SW 1271 (cell line): ENCODE measurements at places on chromosomes 1 and 21.

DNA sequence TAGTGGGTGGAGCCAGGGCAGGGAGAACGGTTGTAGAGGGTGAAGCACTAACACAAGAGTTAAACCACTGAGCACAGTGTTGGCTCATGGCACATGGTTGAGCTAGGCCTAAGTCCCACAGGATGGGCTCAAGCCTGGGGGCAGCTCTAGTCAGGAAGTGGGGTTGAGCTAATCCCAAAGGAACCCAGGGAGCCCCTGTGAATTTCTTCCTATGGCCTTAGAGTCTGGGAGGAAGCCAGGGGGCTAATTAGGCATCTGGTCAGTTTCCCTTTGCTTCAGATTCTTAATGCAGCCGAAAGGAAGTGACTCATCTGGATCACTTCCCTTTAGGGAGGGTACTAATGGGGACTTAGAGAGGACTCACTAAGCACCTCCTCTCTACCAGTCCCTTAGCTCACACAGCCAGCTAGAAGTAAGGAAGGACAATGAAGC, 10.1 kb downstream of the CFAP45 start:
- DNase-seq: peak; percentile 67

DNA sequence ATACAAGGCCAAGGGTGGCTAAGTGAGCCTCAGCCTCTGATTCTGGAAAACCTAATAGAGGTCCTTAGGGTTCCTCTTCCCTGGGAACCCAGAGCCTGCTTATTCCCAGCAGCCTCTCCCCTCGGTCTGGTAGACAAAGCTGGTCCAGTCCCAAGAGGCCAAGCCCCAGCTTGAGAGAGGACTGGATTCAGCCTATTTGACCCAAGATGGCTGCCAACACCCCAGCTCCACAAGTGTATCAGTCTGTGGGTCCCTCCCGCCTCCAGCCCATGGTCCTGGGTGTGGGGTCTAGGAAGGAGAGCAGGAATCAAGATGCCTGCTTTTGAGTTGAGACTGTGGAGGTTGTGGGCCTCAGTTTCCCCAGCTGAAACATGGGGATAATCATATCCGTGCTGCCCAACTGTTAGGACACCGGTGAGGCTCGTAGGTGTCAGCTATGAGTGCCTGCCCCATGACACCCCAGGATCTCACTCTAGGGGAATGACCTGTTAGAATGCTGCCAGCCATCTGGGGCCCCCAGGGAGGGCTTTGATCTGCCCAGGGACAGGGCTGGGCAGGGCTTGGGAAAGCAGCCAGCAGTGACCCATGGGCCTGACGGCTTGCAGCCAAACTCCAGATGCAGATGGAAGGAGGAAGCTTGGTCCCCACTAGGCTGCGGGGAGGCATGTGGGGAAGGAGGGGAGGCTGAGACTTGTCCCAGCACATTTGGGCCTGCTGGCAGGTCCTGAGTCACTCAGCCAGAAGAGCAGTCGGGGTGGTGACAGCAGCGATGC, 45.4 kb downstream of the NUAK2 start:
- no peak for DNase-seq

GRCh38 chr1:223811634-223812101, 34.1 kb downstream of the TP53BP2 start:
- no peak for DNase-seq

DNA sequence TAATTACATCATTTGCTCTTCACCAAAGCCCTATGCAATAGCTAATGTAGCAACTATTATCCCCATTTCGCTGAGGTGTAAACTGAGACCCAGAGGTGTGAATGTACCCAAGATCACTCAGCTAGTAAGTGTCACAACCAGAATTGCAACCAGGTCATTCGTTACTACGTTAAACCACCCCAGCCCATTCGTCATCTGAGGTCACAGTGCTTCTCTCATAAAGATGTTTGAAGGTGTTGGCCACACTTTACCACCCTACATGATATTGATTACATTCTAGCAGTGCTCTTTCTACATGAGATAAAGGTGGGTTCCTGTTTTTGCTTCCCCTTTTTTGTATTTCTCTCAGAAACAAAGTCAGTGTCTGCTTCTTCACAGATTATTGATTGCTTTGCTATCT, 195.3 kb downstream of the ZBTB18 start:
- no peak for DNase-seq

- peak; percentile 70 for DNase-seq
Observed at GRCh38 chr1:63731117-63732043, 42.4 kb upstream of the ROR1 start.

DNA sequence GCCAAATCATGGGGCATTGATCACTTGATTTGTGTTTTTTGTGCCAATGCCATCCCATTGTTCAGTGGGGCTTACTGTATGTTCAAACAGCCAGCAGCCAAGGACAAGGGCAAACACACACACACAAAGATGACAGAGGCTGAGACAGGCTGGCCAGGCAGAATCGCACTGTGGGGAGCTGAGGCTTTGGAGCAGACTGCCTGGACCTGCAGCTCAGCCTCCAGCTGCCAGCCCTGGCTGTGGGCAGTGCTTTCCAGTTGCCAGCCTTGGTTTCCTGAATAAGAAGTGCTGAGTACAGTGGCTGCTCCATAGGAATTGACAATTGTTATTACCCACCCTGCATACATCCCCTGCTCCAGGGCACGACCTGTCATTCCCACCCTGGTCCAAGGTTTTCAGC, 16.9 kb upstream of the PCP4 start:
- DNase-seq: no peak

GRCh38 chr21:38716942-38717341, 88.8 kb upstream of the ETS2 start:
- DNase-seq: no peak

- no peak for DNase-seq
Observed at GRCh38 chr1:117656202-117656641, 50.4 kb downstream of the TENT5C start.

DNA sequence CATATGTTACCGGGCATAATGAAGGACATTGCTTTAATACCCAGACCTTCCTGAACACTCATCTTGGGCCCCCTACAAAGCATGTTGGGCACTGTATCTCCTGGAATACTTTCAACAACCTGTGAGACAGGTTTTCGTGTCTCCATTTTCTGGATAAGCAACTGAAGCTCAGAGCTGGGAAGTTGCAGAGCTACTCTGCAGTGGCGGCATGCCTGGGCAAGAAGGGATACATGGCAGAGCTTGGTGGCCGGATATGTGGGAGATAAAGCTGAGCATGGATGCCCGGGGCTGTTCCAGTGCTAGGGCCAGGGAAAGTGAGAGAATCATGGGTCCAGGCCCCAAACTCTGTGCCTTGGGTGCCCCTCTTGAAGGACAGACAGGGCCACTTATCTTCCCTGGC, 71.6 kb upstream of the KCND3 start:
- DNase-seq: no peak

DNA sequence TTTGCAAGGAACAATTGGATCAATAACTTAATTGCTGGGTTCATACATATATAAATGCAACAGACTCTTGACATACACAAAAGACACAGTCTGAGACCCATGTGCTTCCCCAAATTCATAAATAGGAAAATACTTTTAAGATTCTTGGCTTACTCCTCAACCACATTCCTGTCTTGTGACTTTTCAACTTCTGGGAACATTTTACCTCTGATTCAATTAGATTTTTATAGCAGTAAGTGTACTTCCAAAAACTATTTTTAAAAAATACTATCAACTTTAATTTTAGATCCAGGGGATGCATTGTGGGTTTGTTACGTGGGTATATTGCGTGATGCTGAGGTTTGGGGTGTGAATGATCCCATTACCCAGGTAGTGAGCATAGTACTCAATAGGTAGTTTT, 406.7 kb downstream of the RPS6KC1 start:
- no peak for DNase-seq

- DNase-seq: no peak
Observed at GRCh38 chr1:227749225-227749624, 14.0 kb downstream of the SNAP47 start.

DNA sequence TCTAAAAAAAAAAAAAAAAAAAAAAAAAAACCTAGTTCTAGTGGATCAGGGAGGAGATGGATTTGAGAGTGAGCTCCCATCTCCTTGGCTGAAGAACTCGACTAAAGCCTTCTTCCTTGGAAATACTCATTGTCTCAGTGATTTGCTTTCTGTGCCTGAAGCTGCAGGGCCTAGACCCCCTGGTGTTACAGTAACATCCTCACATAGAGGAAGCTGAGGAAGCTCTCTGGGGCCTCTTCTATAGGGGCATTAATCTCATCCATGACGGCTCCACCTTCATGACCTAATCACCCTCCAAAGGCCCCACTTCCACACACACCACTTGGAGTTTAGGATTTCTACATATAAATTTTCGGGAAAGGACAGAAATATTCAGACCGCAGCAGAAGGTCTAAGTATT, 95.9 kb upstream of the ETS2 start:
- no peak for DNase-seq

DNA sequence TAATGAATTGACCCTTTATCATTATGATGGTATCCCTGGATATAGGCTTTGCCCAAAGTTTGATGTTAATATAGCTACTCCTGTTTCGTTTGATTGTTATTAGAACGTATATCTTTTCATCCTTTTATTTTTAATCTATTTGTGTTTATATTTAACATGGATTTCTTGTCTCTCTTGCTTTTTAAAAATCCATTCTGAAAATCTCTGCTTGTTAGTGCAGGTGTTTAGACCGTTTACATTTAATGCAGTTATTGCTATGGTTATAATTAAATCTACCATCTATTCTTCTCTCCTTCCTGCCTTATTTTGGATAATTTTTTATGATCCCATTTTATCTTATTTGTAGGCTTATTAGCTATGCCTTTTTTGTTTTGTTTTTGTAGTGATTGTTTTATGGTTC, 12.4 kb downstream of the TSNAX start:
- DNase-seq: no peak

GRCh38 chr1:94395748-94396309, 22.4 kb upstream of the ABCD3 start:
- no peak for DNase-seq

DNA sequence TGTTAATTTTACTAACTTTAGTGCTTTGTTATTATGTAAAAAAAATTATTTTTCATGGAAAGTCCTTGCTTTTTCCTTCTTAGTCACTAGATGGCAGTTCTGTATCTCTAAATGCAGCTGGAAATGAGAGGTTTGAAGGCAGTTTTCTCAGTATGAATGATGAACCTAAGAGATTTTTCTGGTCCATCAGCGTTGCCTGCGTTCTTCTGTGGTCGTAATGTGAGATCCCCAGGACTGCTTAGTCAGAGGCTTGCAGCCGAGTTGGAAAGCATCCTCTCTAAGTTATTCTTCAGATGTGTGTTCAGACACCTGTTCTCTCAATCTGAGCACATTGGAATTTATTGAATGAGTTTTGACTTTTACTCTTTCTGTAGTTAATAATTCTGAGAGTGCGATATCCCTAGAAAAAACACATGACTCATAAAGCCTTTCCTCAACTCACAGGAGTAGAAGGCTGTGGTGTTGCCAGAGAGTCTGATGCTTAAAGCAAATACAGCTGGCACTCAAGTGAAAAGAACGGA, 99.3 kb downstream of the FMN2 start:
- DNase-seq: no peak

DNA sequence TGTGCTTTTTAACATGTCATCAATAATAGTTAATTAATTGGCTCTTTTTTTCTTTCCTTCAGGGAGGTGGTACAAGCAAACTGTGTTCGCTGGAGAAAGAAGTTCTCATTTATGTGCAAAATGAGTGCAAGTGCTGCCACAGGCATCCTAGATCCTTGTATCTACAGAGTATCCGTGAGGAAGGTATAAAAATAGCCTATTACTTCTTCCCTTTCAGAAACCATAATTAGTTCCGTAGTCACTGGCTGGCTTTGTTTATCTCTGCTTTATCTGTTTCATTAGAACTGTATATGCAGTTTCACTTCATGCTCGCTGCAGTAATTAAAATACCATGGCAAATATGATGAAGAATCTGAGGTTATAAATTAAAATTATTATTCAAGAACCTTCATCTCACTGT, 40.6 kb downstream of the EEIG2 start:
- no peak for DNase-seq

GRCh38 chr1:41520951-41521752, 36.7 kb upstream of the EDN2 start:
- no peak for DNase-seq

GRCh38 chr1:86149591-86149990, 7.0 kb downstream of the COL24A1 start:
- DNase-seq: no peak

- DNase-seq: no peak
Observed at GRCh38 chr1:69540052-69540451, 27.7 kb upstream of the LRRC7 start.

GRCh38 chr1:225480825-225481434, 53.1 kb upstream of the LBR start:
- DNase-seq: no peak

- no peak for DNase-seq
Observed at GRCh38 chr1:48841966-48842365, 65.3 kb upstream of the BEND5 start.

DNA sequence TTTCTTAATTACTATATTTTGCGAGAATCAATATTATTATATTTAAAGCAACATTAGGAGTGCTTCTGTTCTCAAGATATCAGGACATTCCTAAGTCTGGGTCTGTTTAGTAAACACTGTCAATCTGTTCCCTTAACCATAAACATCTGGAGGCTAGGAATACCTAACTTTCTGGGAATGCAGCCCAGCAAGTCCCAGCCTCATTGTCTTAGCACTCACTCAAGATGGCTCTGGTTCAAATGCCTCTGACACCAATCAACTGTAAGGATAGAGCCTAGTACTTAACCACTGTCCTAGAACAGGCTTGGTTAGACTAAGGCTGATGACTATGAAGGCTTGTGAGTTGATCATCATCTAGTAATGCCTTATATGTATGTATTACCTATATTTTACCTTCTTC, 61.5 kb downstream of the TNN start:
- no peak for DNase-seq

GRCh38 chr1:164712131-164713036, 153.4 kb downstream of the PBX1 start:
- DNase-seq: no peak

- peak; percentile 3 for DNase-seq
Observed at GRCh38 chr1:163046071-163046470, 23.1 kb upstream of the RGS4 start.

GRCh38 chr1:118184739-118185083, 317 bp downstream of the SPAG17 start:
- no peak for DNase-seq

DNA sequence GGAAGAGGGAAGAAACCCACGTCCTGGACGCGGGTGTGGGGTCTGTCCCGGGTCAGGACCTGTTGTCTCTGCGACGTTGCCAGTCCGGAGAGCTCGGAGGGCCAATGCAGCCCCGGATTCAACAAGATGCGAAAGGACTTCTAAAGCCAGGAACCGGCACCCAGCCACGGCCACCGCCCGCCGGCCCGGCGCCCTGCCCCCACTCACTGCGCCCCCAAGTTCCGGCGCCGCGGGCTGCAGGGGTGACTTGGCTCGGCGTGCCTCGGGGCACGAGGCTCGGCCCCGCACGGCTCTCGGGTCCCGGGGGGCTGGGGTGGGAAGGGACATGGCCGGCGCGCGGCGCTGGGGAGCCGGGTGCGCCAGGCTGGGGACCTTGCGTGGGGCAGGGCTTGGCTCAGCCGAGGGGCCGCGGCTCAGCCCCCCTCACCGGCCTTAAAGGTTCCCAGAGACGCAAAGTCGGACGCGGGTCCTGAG, 51.8 kb upstream of the H6PD start:
- no peak for DNase-seq
